Activated effector memory CD4-positive, alpha-beta T cell treated with Interleukin-2 at 50 U/mL for 16 hours (primary cell): ENCODE measurements at places on chromosomes 5 and 9.
A peak's percentile ranks its signal among the peaks of the same experiment; 100 is the strongest.

DNA sequence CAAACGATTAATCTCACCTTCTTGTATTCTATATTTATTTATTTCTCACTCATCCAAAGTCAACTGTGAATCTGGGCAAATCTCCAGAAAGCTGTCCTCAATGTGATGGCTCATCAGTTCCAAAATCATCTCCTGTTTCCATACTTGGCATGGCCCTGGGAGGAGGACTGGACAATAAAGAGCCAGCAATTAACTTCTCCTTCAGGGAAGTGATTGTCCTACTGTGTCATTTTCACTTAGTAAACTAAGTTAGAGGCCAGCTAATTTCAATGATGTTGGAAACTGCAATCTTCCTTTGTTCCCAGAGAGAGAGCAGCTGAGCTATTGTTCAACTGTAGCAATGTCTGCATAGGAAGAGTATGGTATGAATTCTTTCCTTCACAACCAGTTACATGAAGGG is 17.5 kb downstream of the CDH12 start:
- no peak for DNase-seq

- DNase-seq, result peak; percentile 55
Measured at GRCh38 chr9:122122903-122123632, 30.0 kb upstream of the TTLL11 start.

DNA sequence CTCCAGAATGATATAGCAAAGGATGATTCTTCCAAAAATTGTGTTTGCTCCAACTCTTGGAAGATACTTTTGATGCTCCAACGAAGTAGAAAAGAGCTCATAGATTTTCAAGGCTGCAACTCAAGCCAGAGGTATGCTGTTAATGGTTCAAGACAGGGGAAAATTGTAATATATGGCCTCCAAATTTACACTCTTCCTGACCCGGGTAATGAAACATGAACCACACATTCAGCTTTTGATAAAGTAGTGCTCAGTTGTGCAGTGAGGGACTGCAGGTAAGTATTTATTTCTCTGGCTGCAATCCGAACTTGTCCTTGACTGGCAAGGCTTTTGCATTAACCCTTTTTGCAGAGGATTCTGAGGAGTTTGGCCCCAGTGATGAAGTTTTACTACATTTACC is 446.4 kb downstream of the RASEF start:
- no peak for DNase-seq

DNA sequence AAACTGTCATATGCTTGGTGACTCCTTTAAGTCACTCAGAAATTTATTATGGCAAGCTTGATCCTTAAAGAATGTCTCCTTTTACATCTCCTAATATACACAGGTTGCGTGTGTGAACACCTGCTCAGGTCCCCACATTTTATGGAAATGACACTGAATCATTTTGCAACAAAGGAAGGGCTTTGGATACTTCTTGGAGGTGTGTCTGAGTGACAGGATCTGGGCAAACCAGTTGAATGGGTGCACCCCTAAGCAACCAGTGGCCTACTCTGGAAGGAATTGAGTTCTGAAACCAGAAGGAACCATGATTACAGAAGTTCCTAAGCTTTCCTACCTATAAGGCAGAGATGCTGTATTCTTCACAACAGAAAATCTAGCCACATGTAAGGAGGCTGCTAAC is 483.9 kb upstream of the KLF4 start:
- no peak for DNase-seq

DNA sequence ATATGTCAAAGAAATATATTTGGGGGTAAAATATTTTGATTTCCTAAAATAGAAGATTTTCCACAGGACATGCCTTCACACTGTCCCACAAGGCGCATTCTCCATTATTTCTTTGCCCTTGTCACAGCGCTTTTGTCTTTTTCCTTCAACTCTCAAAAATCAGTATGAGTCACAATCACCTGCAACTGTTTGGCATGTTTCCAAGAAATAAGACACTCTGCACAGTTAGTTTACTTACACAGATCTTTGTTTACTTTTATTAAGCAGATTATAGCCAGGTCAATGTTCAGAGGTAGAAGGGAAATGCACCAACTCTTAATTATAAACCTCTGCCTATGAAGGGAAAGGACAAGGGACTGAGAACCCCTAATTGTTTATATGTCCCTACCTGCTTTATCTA is 9.5 kb downstream of the CEMIP2 start:
- DNase-seq, result no peak

DNA sequence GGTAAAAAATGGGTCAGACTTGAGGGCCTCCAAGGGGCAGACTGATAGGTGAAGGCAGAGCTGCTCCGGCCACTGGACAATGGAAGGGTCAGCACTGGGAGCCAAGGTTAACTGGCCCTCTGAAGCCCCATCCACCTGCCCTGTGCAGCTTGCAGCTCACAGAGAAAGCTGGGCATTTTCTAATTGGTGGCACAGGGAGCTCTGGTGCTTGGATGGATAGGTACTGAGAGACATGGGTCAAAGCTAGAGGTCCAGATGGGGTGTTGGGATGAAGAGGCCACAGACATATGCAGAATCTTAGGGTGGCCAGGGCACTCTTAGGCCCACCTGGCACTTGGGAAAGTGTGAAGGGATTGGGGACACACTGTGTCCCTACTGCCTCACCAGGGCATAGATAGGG is 29.5 kb upstream of the SARDH start:
- no peak for DNase-seq

GRCh38 chr5:172751761-172752510 is 19.1 kb downstream of the DUSP1 start:
- no peak for DNase-seq

DNA sequence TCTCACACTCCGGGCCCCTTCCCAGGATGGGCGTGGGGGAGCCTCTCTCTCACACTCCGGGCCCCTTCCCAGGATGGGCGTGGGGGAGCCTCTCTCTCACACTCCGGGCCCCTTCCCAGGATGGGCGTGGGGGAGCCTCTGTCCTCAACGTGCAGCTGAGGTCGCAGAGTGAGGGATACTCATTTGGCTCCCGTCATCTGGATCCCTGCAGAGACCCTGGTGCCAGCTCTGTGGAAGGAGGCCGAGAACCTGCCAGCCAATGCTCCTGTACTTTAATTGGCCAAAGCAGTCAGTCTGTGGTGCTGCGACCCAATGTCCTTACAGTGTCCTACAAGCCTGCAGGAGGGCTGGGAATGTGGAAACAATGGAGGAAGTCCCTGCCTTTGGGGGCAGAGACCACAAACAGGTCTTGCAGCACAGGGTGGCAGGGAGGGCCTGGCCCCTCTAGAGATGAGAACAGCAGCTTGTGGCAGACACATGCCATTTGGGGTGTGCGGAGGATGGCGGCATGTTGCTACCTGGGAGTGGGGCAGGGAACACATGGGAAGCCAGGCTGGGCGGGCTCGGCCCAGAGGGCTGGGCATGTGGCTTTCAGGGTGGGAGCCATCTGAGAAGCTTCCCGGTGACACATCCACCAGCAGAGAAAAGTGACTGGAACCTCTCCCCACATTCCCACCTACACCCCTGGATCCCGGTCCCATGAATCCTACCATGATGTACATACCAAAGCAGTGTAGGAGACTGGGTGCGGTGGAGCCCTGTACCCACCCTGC is 13.6 kb upstream of the MRNIP start:
- no peak for DNase-seq

GRCh38 chr9:17528859-17529258 is 50.0 kb upstream of the SH3GL2 start:
- no peak for DNase-seq

DNA sequence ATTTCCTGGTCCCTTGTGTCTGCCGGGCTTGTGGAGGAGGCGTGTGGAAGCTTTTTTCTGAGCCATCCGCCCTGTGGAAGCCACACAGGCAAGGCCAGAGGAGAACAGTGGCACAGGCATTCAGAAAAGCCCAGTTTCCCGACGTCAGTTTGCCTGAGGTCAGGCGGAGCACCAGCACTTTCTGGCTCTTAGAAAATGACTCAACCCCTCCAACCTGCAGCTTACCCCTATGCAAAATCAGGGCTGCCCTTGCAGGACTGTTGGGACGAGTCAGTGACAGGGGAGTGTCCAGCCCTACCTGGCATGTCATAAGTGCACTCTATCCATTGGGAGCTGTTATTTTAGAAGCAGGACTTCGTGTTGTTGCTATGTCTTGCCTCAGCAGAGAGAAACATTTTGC is 216.0 kb downstream of the NR3C1 start:
- no peak for DNase-seq

GRCh38 chr9:91131433-91131839 is 230.3 kb downstream of the AUH start:
- peak; percentile 54 for DNase-seq

- DNase-seq, result peak; percentile 78
Measured at GRCh38 chr9:129737479-129738274, 15.2 kb downstream of the PTGES start.

DNA sequence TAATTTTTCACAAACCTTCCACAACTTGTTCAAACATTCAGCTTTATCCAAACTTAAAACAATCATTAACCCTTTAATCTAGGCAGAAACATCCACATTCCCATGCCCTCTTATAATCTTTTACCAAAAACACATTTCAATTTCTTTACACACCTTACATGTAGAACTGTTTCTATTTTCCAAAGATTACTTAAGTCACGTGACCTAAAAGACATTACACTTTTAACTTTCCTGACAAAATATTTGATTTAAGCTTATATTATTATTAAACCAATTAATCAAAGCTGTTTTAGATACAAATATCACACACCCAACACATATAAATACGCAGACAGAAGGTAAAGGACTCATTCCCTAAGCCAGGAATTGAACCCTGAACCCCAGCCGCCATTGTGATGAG is 21.0 kb upstream of the MRPS30 start:
- DNase-seq, result no peak

DNA sequence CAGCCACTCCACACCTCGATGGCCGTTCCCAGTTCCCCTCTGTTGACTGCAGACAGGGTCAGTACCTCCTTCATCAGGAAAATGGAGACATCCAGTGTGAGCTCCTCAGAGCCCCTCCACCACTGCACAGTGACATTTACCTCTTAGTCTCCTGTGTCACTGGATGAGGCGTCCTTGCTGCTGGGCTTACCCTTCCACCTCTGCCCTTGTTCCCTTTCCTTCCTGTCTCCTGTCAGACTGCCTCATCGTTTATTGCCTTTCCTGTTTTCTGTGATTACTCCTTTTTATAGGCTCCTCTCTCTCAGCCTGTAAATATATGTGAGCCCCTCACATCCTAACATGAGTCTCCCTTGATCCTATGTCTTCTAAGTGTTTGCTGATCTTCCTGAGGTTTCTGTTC is 23.2 kb upstream of the SPTAN1 start:
- no peak for DNase-seq

- DNase-seq, result no peak
Measured at GRCh38 chr9:117548556-117548955, 133.7 kb upstream of the ASTN2 start.

DNA sequence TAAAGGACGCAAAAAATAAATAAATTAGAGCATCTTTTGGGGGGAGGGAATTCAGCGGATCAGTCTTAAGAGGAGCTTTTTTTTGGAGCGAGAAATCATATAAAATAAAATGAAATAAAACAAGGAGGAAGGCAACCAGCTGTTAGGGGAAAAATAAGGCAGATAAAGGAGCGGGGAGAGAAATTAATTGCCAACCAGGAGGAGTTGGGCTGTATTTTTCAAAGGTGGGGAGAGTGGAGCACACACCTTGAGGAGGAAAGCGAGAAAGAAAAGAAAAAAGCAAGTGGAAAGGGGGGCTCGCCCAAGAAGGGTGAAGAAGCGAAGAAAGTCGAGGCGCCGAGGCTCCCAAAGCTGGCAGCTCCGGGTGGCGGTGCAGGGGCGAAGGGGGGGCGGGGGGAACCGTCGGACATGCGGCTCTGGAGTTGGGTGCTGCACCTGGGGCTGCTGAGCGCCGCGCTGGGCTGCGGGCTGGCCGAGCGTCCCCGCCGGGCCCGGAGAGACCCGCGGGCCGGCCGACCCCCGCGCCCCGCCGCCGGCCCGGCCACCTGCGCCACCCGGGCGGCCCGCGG is at the start of gene PAPPA:
TSS of gene PAPPA (plus strand) at position 27 of the 569 bp plus-strand sequence. CDS start at position 409, 382 bp downstream.
- DNase-seq, result no peak

GRCh38 chr5:128213340-128213739 is 129.8 kb downstream of the SLC12A2 start:
- no peak for DNase-seq
